Breast epithelium (tissue), 4 donors: ENCODE measurements at places on chromosomes 7 and 10. TPM values are rescaled to one million over a fixed set of nuclear protein-coding genes. Genes with fewer than 3 reads are reported as not detected.
A peak's percentile ranks its signal among the peaks of the same experiment; 100 is the strongest.

GRCh38 chr7:29956487-29956836 is 33.1 kb downstream of the SCRN1 start:
- no peak for DNase-seq
- H3K27ac ChIP-seq: no peak overlapping the region
- no peaks in the 10 kb centered on the region for H3K36me3 ChIP-seq
- no peaks in the 10 kb centered on the region for H3K27me3 ChIP-seq
- no peak overlapping the region for H3K4me3 ChIP-seq
- H3K4me1 ChIP-seq: no peaks in the 10 kb centered on the region

LIPA gene
- total RNA-seq: 90.7 TPM

DNA sequence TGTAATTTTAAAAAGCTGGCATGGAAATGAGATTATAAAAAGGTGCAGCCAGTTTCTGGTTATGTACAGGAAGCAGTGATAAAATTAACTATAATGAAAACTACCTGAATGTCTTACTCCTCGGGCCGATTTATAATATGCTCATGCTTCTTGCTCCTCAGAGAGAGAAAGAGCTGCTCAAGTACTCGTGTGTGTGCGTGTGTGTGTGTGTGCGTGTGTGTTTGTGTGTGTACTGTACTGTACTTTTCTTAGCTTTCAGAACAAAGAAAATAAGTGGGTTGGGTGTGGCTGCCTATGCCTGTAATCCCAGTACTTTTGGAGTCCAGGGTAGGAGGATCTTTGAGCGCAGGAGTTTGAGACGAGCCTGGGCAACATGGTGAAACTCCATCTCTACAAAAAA is 96.6 kb upstream of the NMT2 start:
- H3K4me1 ChIP-seq: no peaks in the 10 kb centered on the region
- H3K36me3 ChIP-seq: no peaks in the 10 kb centered on the region
- H3K27ac ChIP-seq: no peak overlapping the region
- no peak overlapping the region for H3K4me3 ChIP-seq
- no peak for DNase-seq

GRCh38 chr7:55513868-55514267 is 58.4 kb downstream of the VOPP1 start:
- H3K27ac ChIP-seq: no peak overlapping the region
- no peak overlapping the region for H3K4me3 ChIP-seq
- DNase-seq: no peak
- H3K4me1 ChIP-seq: no peaks in the 10 kb centered on the region
- H3K27me3 ChIP-seq: no peaks in the 10 kb centered on the region

DNA sequence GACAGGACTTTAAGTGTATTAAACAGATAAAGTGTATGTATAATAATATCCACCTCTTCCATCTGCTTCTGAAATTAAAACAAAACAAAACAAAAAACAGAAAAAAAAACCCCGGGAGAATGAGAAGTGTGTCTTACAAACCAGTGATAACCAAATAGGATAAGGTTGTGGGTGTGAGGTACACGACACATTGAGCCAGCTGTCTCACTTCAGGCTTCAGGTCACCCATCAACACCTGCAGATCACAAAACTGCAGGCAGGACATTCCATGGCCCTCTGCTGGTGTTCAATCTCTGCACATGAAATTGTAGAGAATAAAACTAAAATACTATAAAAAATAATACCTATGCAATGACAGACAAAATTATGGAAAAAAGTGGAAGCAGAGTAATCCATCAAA is 339.9 kb downstream of the SFMBT2 start:
- no peaks in the 10 kb centered on the region for H3K36me3 ChIP-seq
- no peaks in the 10 kb centered on the region for H3K27me3 ChIP-seq
- no peak for DNase-seq
- no peak overlapping the region for H3K4me3 ChIP-seq

NEUROD6 gene
- total RNA-seq: not detected

GRCh38 chr7:21486511-21486910 is 56.3 kb upstream of the DNAH11 start:
- DNase-seq: no peak
- H3K27ac ChIP-seq: no peak overlapping the region
- no peaks in the 10 kb centered on the region for H3K27me3 ChIP-seq
- no peaks in the 10 kb centered on the region for H3K4me1 ChIP-seq
- H3K36me3 ChIP-seq: no peaks in the 10 kb centered on the region

PIP gene
- 140 TPM for total RNA-seq

FAM24B gene
- total RNA-seq: 6.6 TPM

PAX4 gene
- total RNA-seq: not detected

GRCh38 chr10:127534496-127534895 is 14.6 kb upstream of the NPS start:
- no peak overlapping the region for H3K4me3 ChIP-seq
- no peaks in the 10 kb centered on the region for H3K36me3 ChIP-seq
- no peaks in the 10 kb centered on the region for H3K27me3 ChIP-seq
- no peaks in the 10 kb centered on the region for H3K4me1 ChIP-seq

DNA sequence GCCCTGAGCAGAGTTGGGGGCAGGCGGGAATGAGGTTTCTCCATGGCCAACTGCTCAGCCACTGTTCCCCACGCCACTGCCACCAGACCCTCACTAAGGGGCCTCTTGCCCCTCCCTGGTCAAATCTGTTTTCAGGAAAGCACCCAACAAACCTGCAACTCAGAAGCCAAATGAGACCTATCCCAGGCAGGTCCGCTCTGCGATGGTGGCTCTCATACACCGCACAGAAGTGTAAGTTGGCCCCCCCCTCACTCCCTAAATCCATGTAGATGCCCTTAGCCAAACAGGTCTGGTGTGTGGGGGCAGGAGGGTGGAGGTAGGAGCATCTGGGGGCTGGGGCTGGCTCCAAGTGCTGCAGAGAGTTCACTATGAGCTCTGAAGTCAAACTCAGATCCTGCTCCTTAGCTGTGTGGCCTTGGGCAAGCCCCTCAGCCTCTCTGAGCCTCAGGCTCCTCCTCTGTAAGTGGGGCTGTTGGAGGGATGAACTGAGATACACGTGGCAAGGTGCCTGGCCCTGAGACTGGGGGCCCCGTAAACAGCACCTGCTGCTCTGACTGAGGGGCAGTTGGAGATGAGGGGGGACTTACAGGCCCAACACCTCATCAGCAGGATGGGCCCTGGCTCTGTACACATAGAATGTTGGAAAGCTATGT is 1.1 kb downstream of the MMRN2 start:
- no peaks in the 10 kb centered on the region for H3K36me3 ChIP-seq
- H3K4me1 ChIP-seq: peaks cover 18% of the 10 kb centered on the region
- DNase-seq: no peak
- H3K27ac ChIP-seq: peak overlapping the region; percentile 94

GRCh38 chr10:58806970-58807628 is 294.4 kb downstream of the BICC1 start:
- H3K27me3 ChIP-seq: no peaks in the 10 kb centered on the region
- no peaks in the 10 kb centered on the region for H3K4me1 ChIP-seq
- no peak overlapping the region for H3K4me3 ChIP-seq
- H3K27ac ChIP-seq: no peak overlapping the region
- no peaks in the 10 kb centered on the region for H3K36me3 ChIP-seq
- no peak for DNase-seq

DNA sequence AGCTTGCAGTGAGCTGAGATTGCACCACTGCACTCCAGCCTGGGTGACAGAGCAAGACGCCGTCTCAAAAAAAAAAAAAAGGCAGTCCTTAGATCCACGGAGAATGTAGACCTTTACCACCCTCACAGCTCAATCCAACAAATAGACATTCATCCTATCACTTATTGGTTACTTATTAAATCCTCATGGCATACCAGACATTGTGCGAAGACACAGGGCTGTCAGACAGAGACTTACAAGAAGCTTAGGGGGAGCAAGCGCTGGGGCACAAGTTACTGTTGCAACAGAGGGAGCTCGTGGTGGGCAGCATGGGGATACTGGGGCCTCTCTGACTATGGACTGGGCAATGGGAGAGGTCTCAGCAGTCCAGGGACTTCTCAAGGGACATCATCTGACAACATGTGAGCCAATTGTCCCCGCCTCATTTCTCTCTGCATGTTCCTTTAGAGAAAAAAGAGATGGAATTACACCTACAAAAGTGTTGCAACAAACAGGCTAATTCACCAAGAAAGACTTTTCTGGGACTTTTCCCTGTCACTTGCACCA is 82.8 kb upstream of the TNS3 start:
- H3K4me3 ChIP-seq: no peak overlapping the region
- DNase-seq: no peak
- H3K27ac ChIP-seq: no peak overlapping the region
- H3K4me1 ChIP-seq: no peaks in the 10 kb centered on the region

GRCh38 chr7:43851805-43852204 is 17.5 kb downstream of the MRPS24 start:
- no peaks in the 10 kb centered on the region for H3K27me3 ChIP-seq
- H3K4me1 ChIP-seq: no peaks in the 10 kb centered on the region
- no peak for DNase-seq
- no peak overlapping the region for H3K4me3 ChIP-seq
- no peaks in the 10 kb centered on the region for H3K36me3 ChIP-seq

DNA sequence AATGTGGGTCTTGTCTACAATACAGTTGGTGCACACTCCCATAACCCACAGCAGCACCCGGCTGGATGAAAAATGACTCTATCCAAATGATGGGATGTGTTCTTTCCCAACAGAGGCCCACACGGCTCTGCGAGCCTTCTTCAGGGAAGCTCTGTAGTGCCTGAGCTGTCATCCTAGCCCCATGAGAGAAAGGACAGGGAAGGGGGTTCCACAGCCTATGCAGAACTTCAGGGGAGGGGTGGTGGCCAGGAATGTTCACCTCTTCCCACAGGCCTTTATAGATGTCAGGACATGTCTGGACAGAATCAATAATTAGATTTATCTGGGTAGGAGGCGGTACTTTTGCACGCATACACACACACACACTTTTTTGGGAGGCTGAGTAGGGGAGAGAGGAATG is 109.0 kb downstream of the JCAD start:
- H3K4me1 ChIP-seq: peaks cover 17% of the 10 kb centered on the region
- no peaks in the 10 kb centered on the region for H3K27me3 ChIP-seq
- no peak for DNase-seq

DNA sequence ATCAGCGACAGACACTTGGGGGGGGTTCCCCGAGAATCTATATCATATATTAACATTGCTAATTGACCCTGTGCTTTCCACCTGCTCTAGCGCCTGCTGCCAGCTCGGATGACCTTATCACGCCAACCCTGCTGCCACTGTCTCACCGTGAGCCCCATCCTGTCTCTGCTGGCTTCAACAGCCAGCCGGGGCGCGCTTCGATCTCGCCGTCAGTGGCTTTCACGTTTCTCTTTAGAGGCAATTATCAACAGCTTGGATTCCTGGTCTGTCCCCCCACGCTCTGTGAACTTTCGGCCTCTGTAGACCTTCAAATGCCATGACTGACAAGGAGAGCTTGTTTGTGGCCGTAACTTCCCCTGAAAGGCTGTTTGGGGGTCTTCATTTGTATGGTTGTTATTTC is 123.0 kb downstream of the EBF3 start:
- no peak overlapping the region for H3K27ac ChIP-seq
- no peak for DNase-seq
- H3K36me3 ChIP-seq: peaks cover 3% of the 10 kb centered on the region
- no peaks in the 10 kb centered on the region for H3K4me1 ChIP-seq
- no peaks in the 10 kb centered on the region for H3K27me3 ChIP-seq

IQUB gene
- total RNA-seq: 3.3 TPM

STOX1 gene
- total RNA-seq: 8.8 TPM

GRCh38 chr7:27929127-27929526 is 189.2 kb downstream of the TAX1BP1 start:
- no peaks in the 10 kb centered on the region for H3K27me3 ChIP-seq
- H3K4me1 ChIP-seq: no peaks in the 10 kb centered on the region
- no peaks in the 10 kb centered on the region for H3K36me3 ChIP-seq
- H3K4me3 ChIP-seq: no peak overlapping the region
- no peak for DNase-seq
